ENCODE measurements at places on chromosomes 4 and X.

GRCh38 chr4:2411786-2412510, 6.5 kb downstream of the ZFYVE28 start:
- no peak for DNase-seq

DNA sequence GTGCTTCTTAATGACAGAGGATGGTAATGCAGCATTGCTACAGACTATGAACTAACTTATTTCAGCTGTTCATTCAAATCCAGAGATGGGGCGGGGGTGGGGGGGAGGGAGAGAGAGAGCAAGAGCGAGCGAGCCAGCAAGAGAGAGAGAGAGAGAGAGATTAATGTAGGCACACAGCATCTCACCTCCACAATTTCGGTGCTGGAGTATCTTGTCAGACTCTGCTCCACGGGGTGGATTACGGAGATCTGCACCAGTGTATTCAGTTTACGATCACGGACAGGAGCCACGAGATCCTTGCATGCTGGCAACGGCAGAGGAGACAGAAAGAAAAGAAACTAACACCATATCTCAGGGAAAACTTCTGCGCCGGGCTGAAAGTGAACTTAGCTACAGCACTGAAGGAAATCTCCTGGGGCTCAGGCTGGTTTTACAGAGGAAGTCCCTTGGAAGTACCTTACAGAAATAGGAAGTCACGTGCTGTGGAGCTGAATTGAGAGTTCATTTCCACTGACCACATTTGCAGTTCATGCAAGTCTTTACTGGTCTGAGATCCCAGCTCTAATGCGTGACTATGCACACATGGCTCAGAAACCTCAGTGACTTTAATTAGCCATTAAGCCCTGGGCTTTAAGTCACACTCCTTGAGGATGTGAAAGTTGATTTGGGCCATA, 440.9 kb downstream of the INPP4B start:
- DNase-seq: peak; percentile 15

GRCh38 chr4:134691915-134692314, 490.3 kb upstream of the PABPC4L start:
- no peak for DNase-seq

- DNase-seq: no peak
Measured at GRCh38 chr4:47650584-47651130, 165.6 kb downstream of the ATP10D start.

DNA sequence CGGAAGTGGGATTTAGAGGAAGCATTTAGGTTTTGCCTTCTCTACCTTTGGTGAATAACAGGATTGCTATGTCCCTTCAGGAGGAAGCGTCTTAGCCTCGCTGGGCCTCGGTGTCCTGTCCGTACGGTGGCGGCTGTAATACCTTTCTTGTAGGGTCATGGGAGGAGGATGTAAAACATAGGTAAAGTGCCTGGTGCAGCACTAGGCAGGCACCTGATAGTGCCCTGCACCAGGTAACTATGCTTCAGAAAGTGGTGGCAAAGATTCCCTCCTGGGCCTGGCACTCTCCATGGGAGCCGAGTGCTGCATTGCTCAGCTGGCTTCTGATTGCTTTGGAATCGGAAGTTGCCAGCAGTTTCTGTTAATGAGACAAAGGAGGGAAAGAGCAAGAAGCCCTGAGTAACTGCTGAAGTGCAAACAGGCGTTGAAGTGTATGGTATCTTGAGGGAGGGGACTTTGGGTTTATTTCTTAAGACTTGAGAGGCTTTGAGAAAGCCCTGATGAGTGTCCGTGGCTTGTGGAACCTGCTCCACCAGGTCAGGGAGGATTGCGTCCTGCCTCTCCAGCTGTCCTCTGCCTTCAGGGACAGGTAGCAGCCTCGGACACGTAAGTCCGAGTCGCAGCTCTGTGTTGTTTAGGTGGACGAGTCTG, 45.8 kb downstream of the TBC1D14 start:
- no peak for DNase-seq

All from stimulated activated CD8-positive, alpha-beta memory T cell treated with anti-CD3 and anti-CD28 coated beads, Interleukin-4, amount 100 ng/mL, for 4 hours (primary cell).